ENCODE measurements at places on chromosomes 5 and 9. TPM values are rescaled to one million over a fixed set of nuclear protein-coding genes. Genes with fewer than 3 reads are reported as not detected.

The SLC45A2 gene
- not detected for total RNA-seq

The ZDHHC11B gene
- 9.3 TPM for total RNA-seq

The CARD9 gene
- 1.9 TPM for total RNA-seq

The CBY3 gene
- total RNA-seq, result not detected

The IFNA17 gene
- total RNA-seq, result not detected

The GPR150 gene
- total RNA-seq, result 1.8 TPM

DNA sequence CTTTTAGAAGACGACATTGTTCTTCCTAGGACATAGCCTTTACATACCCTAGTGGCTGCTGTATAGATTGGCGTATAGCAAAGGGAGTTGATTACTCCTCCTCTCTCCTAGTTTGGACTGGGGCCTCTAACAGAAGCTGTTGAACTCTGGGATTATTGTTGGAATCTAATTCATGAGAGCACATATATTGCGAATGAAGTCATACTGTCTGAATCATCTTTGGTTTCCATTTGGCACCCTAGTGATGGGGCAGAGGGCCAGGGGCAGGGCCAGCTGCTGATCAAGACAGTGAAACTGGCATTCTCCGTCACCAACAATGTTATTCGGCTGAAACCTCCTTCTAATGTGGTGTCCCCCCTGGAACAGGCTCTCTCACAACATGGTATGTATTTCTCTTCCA, 40.3 kb downstream of the NUP188 start:
- DNase-seq, result no peak

- no peak for DNase-seq
These were observed 590.7 kb upstream of the KLF4 start for GRCh38 chr9:108080285-108080684.

DNA sequence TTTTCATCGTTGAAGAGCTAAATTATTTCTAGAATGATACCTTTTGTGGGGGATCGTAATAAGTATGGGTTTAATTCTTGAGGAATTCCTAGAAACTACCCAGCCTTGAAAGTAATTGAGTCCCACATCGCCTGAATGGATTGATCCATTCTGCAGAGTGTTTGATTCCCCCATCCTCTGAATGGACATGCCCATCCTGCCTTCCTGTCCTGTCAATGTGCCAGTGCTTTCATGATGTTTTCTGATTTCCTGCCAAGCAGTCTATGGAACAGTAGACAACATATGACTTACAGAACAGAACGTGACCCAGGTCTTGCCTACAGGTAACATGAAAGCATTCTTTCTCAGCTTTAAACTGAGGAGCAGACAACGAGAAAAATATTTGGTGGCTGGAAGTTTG, 319.2 kb downstream of the DRD1 start:
- no peak for DNase-seq

DNA sequence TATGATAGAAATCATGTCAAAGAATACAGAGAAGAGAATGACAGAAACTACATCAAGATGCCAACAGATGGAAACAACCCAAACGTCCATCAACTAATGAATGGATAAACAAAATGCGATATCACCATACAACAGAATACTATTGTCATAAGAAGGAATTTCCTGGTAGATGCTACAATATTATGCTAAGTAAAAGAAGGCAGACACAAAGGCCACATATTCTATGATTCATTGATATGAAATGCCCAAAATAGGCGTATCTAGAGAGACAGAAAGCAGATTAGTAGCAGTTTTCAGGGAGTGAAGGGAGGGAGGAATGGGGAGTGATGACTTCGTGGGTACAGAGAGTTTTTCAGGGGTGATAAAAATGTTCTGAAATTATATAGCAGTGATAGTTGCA, 58.3 kb upstream of the AKNA start:
- no peak for DNase-seq

- no peak for DNase-seq
These were observed 1030.5 kb downstream of the TLE4 start for GRCh38 chr9:80602291-80602690.

DNA sequence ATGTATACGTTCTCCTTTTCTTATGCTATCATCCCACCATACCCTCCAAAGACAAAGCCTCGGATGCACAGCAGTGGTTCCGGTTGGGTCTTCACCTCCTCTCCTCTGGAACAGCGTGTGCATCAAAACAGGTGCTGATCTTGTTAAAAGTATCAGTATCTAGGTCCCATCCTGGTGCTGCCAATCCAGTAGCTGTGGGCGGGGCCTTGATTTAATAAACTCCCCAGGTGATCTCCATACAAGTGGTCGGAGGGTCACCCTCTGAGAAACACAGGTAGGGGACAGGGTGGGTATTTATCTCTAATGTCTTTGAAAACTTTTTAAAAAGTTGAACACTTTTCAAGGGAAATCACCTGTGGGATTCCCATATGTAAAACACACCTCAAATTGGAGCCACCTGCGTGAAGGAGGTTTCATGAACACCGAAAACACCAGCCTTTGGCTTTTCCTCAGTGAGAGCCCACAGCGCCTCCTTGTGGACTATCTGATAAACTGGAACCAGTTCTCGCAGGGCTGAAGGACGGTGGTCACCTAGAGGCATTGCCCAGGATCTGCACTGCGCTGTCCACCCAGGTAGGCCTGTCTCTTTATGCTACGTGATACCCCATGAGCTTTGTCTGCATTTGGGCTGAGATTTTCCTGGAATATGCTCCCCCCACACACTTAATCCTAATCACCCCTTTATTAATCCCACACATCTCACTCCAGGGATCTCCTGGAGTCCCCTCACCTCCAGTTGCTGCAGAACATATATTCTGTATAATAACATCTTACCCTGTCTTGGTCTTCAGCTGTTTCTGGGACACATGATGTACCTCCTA, 80.5 kb upstream of the EPB41L4B start:
- DNase-seq, result no peak

- DNase-seq, result no peak
These were observed 152.9 kb upstream of the APC start for GRCh38 chr5:112584781-112585180.

DNA sequence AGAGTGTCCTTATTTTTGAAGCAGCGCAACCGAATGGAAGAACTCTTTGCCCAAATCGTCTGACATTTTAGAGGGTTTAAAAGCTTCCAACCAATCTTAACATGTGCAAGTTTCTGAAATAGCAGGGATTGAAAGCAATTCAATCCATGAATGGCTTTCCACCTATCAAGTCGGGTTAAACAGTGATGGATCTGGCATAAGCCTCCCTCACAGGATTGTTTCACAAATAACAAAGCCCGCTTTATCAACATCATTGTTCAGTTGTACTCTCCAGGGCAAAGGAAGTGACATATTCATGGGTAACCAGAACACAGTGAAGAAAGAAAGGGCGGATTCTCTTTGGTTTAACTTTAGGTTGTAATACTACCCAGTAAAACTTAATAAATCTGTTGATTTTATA, 497.3 kb downstream of the MTRR start:
- no peak for DNase-seq

DNA sequence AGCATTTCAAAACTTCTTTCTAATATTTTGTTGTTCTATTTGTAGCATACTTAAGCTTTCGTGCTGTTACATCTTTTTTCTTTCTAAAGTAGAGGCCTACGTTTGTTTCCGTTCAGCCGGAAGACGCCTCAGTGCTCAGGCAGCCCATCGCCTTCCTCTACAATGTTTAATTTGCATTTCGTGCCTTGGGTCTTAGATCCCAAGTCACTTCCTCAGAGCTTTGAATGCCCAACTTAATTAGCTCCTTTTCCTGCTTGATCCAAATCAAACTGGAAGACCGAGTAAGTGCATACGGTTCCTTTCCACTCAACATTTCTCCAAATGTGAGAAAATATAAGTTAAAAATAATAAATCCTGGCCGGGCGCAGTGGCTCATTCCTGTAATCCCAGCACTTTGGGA, 43.2 kb downstream of the MRPL36 start:
- no peak for DNase-seq

- DNase-seq, result no peak
These were observed 9.5 kb upstream of the NFIL3 start for GRCh38 chr9:91433180-91433579.

GRCh38 chr5:146034127-146034526, 71.2 kb downstream of the PLAC8L1 start:
- no peak for DNase-seq

GRCh38 chr5:105030153-105030552, 1467.6 kb upstream of the NUDT12 start:
- no peak for DNase-seq

- no peak for DNase-seq
These were observed 182.5 kb downstream of the EDIL3 start for GRCh38 chr5:84202136-84202535.

DNA sequence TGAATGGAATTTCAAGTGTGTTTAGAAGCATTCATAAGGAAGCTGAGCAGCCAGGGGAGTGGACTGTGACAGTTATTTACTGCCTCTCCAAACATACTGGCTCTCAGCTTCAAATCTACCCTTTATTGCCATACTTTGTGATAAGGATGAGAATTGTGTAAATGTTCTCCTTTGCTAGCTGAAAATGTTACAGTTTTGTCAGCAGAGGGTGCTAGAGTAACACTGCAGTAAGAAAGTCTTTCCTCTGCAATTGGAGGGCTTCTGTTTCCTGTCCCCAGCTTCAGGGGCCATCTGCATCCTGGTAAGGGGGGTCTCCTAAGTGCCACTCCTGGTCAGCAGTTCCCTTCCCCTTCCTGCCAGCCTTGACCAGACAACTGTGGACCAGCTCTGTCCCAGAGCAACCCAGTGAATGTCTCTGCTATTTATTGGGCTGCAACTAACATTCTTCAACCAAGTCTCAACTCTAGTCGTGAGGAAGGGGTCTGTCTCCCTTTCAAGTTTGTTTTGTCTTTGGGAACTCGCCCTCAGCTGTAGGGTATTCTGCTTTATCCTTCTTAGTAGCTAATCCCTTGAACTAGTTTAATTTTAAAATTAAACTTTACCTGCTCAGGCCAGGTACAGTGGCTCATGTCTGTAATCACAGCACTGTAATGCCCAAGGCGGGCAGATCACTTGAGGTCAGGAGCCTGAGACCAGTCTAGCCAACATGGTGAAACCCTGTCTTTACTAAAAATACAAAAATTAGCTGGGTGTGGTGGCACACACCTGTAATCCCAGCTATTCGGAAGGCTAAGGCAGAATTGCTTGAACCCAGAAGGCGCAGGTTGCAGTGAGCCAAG, 45.3 kb downstream of the RAPGEF6 start:
- DNase-seq, result no peak

DNA sequence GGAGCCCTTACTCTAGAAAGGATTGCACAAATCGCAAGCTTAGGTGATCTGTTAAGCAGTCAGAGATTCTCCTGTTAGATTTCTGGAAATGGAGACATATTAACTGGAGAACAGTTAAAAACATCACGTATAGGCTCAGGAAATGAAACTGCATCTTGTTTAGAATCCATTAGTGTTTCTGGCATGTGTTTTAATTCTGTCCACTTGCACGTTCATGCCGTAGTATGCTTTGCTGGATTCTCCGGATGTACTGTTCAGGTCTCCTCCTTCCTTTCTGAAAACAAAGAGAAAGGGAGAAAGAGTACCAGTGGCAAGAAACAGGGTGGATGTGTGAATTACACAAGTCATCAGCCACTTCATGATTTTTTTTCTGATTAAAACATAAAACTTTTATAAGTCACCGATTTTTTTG, 2.5 kb upstream of the RGMB start:
- DNase-seq, result no peak

GRCh38 chr9:16417161-16417560, 453.3 kb downstream of the BNC2 start:
- no peak for DNase-seq

GRCh38 chr9:32524892-32525708, 896 bp downstream of the RIGI start:
- DNase-seq, result no peak

DNA sequence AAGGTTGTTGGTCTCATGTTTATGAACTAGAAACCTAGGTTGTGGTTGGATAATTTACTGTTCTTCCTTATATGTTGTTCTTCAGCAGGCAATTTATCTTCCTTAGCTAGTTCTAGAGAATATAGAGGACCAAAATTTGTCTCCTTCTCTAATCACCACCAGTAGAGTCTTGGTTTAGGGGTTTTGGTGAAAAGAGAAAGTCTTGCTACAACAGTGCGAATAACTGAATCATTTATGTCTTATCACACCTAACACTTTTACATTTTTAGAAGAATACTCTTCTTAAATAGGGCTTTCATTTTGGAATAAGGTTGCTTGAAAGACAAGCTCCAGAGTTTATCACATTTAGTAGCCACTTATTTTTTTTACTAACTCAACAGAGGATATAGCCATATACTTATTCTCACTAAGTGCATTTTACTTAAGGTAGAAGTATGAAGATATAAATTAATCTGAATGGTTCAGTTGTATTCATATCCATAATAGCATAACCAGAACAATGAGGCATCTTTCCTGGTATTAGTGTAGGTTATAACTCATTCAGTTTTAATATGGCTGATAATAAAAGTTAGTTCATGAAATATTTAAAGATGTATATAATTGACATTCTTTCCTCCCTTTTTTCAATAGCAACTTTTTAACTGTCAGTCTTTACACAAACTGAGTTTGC, 67.9 kb downstream of the ERBIN start:
- no peak for DNase-seq

- no peak for DNase-seq
These were observed 499.0 kb upstream of the SGCD start for GRCh38 chr5:155827949-155828348.

DNA sequence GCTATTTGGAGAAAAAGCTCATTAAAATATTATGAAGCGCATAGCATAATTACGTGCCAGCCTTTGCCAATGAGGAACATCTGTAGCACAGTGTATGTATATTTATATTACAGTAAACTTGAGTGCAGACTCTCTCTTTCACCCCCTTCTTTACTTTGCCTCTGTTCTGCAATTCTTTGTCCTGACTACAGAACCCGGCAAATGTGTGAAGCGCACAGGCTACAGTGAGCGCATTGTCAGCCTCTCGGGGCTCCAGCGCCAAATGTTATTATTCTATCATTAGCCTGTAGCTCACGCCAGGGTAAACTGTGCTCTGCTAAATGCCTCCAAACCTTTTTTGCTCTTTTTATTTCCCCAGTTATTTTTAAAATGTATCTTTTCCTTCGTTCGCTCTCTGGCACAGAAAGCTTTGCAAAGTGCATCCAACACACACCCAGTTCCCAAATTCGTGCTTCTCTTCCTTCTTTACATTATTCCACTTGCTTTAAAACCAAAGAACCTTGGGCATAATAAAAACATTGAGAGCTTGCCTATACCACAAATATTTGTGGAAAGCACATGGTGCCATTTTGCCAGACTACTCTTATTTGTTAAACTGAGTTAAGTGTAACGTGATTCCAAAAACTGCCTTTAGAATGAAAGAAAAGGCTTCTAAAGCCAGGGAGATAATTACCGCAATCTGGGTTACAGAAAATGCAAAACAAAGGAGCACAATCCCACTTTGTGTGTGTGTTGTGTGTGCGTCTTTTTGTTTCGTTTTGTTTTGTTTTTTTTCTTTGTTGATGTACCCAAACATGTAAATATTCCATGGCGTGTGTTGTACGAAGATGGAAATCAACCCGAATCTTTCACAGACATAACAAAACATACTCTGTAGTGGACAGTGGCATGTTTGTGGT, 164.1 kb upstream of the MPDZ start:
- no peak for DNase-seq

- no peak for DNase-seq
These were observed 561.8 kb upstream of the DAB2 start for GRCh38 chr5:39986614-39987013.

- DNase-seq, result no peak
These were observed 18.3 kb upstream of the NEK6 start for GRCh38 chr9:124239249-124240073.

All from T-helper 17 cell (primary cell).